ENCODE measurements at places on chromosomes 1 and 21. TPM values are rescaled to one million over a fixed set of nuclear protein-coding genes. Genes with fewer than 3 reads are reported as not detected.

SH3BP5L gene
- total RNA-seq, result 33.3 TPM

OR2M3 gene
- not detected for total RNA-seq

DNA sequence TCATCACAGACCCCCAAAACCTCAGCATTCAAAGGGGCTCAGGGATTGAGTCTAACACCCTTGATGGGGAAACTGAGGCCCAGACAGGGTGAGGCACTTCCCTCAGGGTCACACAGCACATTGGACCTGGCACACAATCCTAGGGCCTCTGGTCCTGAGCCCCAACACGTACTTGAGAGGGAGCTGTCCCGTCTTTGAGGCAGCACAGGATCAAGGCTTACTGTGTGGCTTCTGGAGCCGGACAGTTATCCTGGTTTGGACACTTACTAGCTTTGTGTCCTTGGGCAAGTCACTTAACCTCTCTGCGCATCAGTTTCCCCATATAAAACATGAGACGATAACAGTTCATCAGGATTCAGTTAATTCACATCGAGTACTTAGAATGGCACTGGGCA lies 26.5 kb downstream of the RUNX3 start:
- no peak for DNase-seq

- DNase-seq, result peak; percentile 50
Measured at GRCh38 chr1:113929750-113930498, 800 bp downstream of the HIPK1 start.

GRCh38 chr1:21836010-21836409 lies 23.9 kb downstream of the LDLRAD2 start:
- DNase-seq, result no peak

DNA sequence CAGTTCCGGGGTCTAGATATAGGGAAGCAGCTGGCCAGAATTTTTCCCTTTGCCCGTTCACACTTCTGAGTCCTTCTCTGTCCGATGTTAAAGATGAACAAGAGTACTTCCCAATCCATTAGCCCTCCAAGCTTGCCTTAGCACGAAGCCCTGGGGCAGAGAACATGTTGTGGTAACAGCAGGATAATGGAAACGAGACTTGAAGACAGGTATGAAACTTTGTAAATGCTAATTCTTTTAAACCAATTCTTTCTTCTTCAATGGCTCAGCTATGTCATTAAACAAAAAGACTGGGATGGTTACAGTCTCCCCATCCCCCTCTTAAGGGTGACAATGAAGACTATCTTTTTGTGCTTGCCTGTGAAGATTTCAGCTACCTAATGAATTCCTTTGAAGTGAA lies 218.5 kb downstream of the PLA2G4A start:
- DNase-seq, result no peak

GRCh38 chr1:27571439-27572018 lies 32.4 kb downstream of the AHDC1 start:
- no peak for DNase-seq

- peak; percentile 96 for DNase-seq
Measured at GRCh38 chr1:159881622-159882526, 18.1 kb downstream of the CFAP45 start.

All from HFFc6 (cell line).